Stimulated activated CD8-positive, alpha-beta memory T cell treated with anti-CD3 and anti-CD28 coated beads, Interleukin-7, amount 100 ng/mL, for 48 hours (primary cell): ENCODE measurements at places on chromosomes 3 and 15.

DNA sequence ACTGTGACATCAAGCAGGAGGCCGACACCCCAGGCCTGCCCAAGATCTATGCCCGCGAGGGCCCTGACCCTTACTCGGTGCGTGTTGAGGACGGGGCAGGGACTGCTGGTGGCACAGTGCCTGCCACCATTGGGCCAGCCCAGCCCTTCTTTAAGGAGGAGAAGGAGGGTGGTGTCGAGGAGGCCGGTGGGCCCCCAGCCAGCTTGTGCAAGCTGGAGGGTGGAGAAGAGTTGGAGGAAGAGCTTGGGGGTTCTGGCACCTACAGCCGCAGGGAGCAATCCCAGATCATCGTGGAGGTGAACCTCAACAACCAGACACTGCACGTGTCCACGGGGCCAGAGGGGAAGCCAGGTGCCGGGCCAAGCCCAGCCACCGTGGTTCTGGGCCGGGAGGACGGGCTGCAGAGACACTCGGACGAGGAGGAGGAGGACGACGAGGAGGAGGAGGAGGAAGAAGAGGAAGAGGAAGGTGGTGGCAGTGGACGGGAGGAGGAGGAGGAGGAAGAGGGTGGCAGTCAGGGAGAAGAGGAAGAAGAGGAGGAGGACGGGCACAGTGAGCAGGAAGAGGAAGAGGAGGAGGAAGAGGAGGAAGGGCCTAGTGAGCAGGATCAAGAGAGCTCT is 5.4 kb downstream of the ZBTB47 start:
- DNase-seq: no peak

DNA sequence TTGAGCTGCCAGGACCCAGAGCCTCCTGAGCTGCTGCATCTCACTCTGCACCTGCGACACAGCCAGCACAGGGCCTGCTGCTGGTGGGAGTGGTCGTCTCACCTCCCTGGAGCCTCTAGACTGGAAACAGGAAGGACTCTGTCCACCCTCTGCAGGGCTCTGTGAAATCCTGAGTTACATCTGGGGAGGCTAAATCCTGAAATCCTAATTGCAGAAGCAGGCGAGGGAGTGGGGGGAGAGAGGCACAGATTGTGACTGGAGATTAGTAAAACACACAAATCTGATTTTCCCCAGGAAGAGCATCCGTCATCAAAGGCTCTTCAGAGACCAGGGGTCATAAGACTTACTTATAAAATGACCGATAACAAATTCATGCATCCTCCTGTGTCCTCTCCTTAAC is 31.6 kb upstream of the GABRG3 start:
- no peak for DNase-seq

DNA sequence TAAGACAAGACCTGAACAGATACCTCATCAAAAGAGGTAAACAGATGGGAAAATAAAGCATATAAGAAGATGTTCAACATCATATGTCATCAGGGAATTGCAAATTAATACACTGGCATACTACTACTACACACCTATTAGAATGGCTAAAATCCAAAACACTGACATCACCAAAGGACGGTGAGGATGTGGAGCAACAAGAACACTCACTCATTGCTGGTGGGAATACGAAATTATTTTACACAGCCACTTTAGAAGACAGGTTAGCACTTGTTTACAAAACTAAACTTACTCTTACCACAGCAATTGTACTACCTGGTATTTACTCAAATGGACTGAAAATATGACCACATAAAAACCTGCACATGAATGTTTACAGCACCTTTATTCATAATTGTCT is 119.6 kb downstream of the GSK3B start:
- no peak for DNase-seq

- no peak for DNase-seq
These were observed 421.1 kb downstream of the PLOD2 start for GRCh38 chr3:145739926-145740325.

DNA sequence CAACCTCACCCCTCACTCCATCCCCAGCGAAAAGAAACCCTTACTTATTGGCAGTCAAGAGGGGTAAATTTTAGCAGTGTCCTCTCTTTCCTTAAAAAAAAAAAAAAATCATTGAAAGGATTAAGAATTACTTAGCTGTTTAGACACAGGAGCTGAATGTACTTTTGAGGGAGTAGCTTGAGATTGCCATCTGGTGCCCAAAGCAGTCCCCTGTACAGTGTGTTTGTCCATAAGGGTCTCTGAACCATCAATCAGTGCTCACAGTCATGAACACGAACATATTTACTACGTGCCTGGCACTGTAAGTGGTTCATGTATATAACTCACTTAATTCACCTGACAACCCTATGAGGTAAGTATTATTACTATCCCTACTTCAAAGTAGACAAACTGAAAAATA is 463.5 kb downstream of the RAP2B start:
- DNase-seq: no peak

GRCh38 chr3:148873270-148873927 is 8.3 kb downstream of the CPA3 start:
- no peak for DNase-seq

DNA sequence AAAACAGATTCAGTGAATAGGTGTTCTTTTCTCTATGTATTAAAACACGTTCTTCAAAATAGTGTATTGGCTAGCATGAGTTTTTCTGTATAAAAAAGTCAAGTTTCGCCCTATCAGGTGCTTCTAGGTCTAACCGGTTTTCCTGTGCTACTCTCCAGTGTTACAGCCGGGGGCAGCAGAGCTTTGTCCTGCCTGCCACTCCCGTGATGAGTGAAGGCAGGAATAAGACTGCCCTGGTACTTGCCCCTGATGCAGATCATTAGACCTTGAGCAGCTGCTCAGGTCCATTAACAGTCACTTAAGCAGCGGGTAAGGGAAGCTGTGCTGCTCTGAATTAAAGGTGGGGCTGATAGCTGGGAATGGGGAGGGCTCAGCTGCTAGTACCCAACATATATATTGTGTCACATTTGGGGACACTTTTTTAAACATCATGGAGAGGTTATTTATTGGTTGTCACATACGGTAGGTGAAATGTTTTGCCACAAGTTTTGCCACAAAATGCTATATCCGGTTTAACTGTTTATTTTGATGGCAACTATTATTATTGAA is 1.3 kb upstream of the UNC13C start:
- no peak for DNase-seq

- no peak for DNase-seq
These were observed 77.6 kb upstream of the XXYLT1 start for GRCh38 chr3:195348426-195349115.

DNA sequence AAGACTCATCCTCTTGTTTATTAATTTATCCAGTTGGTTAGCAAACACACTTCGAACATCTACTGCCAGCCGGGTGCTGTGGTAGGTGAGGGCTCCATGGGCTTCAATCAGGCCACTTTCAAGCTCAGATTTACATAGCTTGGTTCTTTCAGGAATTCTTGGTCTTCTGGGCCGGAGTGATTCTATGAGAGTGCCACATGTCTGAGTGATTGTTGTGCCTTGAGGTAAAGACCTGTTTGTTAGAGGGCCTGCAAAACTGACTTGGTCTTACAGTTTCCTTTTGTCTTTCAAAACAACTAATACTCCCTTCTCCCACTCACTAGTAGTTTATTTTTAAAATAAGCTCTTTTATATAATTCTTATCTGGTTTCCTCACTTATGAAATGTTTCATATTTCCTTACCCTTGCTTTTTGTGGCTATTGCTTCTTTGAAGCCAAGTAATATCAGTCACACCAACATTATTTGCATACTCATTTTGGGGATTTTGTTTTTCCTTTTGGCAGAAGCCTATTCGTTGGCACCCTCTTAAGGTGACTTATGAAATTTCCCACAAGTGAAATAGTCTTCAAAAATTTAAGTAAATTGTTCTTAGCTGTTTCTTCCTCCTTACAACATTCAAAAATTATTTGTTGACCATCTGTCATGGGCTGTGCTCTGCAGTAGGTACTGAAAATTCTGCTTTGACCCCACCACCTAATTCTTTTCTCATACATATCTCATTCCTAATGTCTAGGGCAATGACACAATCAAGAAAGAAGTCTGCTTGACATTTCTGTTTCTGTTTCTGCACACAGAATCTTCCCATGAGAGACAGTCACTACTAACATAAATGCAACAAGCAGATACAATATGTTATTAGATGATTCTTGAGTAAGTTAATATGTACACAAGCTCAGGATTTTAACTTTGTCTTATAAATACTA is 120.2 kb downstream of the LRRC28 start:
- no peak for DNase-seq

DNA sequence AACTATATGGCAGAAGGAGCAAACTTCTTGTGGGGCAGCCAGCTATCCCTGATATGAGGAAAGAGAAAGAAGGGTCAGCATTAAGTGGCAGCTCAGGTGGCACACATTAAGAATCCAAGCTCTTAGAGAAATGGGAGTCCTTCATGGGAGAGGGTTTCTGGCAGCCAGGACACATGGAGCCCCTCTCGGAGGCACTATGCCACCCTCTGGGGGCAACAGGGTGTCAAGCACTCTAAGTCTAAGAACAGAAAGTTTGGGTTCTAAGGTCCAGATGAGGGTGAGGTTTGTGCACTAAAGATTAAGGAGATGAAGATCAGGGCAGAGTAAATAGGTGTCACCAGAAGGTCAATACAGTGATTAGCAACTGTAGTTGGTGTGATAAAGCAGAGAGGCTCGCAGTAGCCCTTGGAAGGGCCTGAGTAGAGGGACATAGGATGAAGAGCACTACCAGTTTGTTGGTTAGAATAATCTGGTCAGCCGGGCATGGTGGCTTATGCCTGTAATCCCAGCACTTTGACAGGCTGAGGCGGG is 89.3 kb downstream of the ST6GAL1 start:
- no peak for DNase-seq

DNA sequence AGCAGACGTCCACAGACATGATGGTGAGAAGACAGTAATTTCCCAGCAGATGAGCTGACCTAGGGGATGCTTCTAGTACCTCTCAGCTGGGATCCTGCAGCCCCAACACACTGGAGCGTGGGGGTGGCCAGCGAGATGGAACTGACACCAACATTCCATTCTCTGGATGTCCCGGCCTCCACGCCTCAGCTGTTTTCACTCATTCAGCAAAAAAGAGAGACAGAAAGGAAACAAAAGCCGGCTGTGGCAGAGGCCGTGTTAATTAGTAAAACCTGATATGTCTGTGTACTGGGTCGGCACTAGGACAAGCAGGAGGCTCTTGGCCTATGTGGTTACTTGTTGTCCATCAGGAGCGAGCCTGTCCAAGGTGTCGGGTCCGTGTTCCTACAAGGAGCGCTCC is 82.6 kb upstream of the MYZAP start:
- DNase-seq: no peak

DNA sequence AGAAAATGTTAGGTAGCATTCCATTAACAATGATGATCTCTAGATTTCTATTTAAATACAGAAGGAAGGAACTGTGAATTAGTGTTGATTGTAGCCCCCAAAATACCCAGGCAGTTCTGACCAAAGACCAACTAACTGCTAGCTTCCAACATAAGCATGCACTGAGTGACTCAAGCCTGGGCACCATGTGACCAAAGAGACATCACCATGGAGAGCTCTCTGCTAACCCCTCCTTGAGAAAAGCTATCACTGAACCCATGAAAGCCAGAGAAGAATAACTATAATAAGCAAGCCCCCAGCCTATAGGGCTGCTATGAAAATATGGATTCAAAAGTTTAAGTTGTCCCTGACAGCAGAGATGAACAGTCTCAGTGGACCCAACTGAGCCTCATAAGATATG is 310.2 kb downstream of the ULK4 start:
- DNase-seq: no peak

DNA sequence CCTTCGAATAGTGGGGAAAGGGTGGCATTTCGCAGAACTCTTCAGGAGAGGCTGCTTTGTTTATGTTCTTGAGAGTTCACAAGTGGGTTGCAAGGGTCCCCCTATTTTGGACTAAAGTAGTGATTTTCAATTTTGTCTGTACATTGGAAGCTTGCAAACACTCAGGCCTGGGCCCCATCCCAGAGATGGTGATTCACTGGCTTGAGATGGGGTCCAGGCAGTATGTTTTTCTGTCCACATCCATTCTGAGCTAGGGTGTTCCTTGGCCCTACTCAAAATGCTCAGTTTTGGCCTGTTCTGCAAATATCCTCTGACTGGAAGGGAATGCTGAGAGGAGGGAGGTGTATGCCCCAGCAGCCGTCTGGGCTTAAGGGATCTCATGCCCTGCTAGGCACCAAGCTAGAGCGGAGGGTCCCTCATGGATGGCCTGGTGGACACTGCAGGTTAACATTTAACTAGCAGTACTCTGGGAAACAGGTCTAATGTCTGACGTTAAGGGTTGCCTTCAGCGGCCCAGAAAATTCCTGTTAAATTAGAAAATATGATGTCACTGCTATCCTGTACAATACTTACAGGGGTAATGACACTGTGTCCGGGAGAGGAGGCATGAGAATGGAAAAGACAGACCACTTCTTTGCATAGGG is 181.4 kb downstream of the OPA1 start:
- DNase-seq: no peak

DNA sequence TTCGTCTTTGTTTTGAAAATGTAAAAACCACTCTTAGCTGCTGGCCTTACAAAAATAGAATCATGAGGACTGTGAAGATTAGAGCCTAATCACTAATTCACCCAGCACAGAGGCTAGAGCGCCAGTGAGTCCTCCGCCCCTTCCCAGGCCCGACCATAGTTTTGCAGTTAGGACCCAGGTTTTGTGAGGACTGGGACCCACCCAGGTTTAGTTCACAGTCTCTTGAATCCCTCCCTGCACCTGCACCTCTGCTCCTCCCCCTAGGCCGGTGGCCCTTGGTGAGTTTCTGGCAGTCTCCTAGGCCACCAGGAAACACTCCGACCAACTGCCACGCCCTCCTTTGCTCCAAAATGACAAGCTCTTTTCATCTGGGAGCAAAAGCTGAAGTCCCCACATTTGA is 136.0 kb upstream of the CCDC54 start:
- no peak for DNase-seq

- DNase-seq: no peak
These were observed 2.2 kb downstream of the RPSA start for GRCh38 chr3:39408493-39409372.

DNA sequence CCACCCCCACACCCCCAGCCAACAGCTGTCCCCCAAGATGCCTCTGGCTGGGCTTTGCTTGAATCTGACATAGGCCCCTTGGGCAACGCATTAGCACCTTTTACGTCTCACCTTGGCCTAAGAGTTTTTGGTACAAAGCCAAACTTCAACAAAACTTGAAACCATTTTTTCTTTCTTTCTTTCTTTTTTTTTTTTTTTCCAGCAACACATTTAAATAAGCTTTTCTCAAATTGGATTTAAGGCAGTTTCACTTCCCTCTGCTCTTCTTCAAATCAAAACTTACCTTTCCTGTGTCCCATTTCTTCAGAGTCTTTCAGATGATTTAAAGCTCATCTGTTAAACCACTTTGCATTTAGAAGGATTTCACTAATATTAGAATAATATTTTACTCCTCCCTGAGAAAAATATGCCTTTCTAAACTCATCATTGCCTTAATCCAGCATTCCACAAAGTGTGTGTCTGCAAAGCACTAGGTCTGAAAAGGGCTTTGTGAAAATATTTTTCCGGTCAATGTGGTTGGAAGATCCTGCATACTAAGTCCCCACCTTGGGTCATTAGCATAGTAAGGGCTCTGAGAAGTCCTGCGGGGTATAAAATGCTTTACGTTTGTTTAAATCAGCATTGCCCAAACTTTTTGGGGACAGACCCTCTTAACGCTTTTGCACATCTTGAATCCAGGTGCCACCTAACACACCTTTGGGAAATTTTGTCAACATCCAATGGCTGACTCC is 217.0 kb downstream of the TLE3 start:
- DNase-seq: no peak
